ENCODE measurements at places on chromosomes 5 and 9.

DNA sequence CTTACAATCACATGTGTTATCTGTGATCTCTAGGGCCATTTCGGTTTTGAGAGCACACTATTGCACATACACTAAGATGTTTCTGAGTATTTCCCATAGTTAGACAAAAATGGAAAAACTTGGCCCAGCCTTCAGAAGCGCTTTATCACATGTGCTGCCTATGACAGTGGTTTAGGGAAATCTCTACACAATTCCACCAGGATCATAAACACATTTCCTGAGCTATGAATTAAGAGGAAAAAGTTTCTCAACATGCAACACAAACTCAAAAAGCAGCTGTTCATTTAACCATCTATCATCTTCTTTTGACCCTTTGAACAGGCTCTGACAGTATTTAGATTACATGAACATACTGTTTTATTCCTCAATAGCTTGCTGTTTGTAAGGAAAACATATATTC lies 15.1 kb downstream of the FGF1 start:
- no peaks in the 10 kb centered on the region for H3K36me3 ChIP-seq
- no peak for DNase-seq
- H3K27me3 ChIP-seq: no peaks in the 10 kb centered on the region
- no peak overlapping the region for H3K27ac ChIP-seq

DNA sequence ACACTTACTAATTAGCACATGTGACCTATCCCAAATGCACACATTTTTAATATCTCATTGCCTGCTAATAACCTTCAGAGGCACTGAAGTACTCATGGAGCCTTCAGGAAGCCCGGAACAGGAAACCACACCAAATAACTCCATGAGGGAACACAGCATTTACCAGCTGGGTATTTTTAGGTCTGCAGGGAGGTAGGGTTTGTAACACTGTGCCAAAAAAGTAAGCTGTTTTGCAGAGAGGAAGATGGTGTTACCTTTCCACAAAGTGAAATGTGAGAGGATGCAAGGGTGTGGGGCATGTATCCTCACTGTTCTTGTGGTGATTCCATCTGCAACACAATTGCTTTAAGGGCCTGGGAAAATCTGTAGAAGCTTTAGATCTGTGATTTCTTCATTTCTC lies 64.4 kb downstream of the NUDT12 start:
- no peak for DNase-seq
- H3K27me3 ChIP-seq: no peaks in the 10 kb centered on the region
- H3K27ac ChIP-seq: no peak overlapping the region

DNA sequence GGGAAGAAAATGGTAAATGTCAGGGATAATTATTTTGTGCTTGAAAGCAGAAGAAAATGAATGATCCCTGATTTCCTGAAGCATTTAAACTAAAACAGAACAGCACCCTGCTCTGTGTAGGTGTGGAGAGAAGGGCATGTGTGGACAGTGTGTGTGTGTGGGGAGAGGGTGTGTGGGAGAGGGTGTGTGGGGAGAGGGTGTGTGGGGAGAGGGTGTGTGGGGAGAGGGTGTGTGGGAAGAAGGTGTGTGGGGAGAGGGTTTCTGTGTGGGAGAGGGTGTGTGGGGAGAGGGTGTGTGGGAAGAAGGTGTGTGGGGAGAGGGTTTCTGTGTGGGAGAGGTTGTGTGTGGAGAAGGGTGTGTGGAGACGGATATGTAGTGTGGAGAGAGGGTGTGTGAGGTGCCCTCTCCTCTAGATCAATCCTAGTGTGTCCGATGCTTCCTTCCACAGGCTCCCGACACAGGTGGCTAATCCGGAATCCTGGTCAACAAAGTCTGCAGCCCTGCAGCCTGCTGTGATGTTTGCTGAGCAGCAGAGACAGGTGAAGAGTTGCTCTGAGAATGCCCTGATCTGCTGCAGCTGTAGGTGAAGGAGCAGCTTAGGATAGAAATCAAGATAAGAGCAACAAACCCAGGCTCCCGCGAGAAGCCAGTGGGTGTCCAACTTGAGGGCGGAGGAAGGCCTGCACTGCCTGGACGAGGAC lies 15.5 kb downstream of the IRX4 start:
- no peak overlapping the region for H3K27ac ChIP-seq
- no peak overlapping the region for H3K4me3 ChIP-seq
- no peaks in the 10 kb centered on the region for H3K27me3 ChIP-seq
- no peaks in the 10 kb centered on the region for H3K4me1 ChIP-seq
- no peak for DNase-seq

DNA sequence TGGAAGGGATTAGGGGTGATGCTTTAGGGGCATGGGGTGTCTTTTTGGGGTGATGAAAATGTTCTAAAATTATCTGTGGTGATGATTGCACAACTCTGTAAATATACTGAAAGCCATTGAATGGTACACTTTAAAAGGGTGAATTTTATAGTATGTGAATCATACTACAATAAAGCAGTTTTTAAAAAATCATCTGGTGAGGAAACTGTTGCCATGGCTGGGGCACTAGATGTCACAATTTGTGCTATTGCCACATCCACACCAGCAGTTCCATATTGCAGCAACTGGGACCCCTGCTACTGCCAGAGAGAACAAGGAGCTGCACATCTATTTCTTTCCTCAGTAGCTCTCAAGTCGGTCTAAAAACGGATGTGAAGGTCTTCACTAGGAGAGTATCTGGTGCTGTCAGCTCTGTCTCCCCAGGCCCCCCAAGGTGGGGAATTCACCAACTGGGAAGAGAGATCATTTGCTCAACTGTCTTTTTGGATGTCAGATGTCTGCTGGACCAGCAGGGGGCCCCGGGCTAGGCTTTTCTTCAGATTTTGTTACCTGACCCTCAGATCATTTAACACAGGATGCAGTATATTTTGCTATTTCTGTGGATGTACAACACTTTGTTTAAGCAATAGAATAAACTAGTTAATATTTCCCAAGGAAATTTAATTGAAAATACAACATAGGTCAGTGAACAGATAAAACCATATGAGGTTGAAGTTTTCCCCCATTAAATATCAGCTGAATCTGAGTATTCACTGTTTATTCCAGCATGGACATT lies 13.2 kb downstream of the CMYA5 start:
- no peak overlapping the region for H3K27ac ChIP-seq
- no peaks in the 10 kb centered on the region for H3K4me1 ChIP-seq
- no peaks in the 10 kb centered on the region for H3K36me3 ChIP-seq
- DNase-seq: no peak
- H3K4me3 ChIP-seq: no peak overlapping the region

Measured in vagina (tissue), 2 donors.